ENCODE measurements at places on chromosomes 6 and 20.

DNA sequence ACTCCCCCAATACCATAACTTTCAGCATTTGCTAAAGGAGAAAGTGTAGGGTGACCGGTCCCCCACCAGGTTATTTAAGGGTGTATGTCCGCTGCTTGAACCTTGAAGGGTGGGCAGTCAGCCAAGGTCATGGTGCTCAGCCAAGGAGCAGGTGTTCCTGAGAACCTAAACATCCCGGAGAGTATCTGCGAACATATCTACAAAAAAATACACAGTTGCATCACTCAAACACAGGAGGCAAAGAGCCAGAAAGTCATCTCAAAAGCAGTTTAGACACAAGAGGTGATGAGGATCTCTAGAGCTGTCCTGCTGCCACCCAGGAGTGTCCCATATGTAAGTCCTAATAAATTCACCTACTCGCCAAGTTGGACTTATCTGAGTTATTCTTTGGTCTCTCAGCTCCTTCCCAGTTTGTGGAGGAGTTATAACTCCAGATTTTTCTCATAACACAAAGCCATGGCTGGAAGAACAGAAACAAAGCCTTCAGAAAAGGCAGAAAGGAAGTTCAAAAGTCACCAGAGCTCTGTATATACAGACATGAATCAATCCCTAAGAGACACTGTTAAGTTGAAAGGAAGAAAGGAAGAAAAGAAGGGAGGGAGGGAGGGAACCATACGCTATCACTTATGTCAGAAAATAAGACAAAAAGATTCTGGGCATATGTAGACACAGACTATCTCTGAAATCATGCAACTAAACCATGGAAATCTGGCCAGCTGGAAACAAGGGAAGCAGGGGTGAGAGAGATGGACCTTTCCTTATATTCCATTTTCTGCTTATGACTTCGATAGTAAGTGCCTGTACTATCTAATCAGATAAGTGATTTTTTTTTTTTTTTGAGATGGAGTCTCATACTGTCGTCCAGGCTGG is 11.3 kb downstream of the MBOAT1 start:
- DNase-seq, result no peak

GRCh38 chr6:25961619-25962148 is 918 bp upstream of the TRIM38 start:
- no peak for DNase-seq

- no peak for DNase-seq
These were observed 20.1 kb downstream of the HECA start for GRCh38 chr6:139154881-139155547.

- no peak for DNase-seq
These were observed 400.9 kb downstream of the TAF4 start for GRCh38 chr20:61664556-61665320.

GRCh38 chr6:26280407-26280806 is 84.6 kb upstream of the BTN3A2 start:
- DNase-seq, result no peak

GRCh38 chr6:37171970-37172812 is 2.2 kb downstream of the PIM1 start:
- peak; percentile 79 for DNase-seq

GRCh38 chr20:40880063-40880728 is 148.4 kb upstream of the TOP1 start:
- DNase-seq, result no peak

- no peak for DNase-seq
These were observed 61.3 kb upstream of the RNF24 start for GRCh38 chr20:4076671-4077070.

DNA sequence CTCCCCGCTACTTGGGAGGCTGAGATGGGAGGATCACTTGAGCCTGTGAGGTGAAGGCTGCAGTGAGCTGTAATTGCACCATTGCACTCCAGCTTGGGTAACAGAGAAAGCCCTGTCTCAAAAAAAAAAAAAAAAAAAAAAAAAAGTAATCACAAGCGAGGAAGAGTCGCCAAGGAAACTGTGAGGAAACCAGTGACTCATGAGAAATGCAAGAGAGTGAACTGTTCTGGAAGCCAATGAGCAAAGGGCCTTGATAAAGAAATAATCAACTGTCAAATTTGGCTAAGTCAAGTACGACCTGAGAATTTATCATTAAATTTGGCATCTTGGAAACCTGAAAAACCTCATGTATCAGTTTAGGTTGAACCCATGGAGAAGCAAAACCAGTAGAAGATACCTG is 16.1 kb upstream of the LAMP5 start:
- DNase-seq, result no peak

- DNase-seq, result no peak
These were observed 7.5 kb downstream of the BRD2 start for GRCh38 chr6:32975886-32976285.

DNA sequence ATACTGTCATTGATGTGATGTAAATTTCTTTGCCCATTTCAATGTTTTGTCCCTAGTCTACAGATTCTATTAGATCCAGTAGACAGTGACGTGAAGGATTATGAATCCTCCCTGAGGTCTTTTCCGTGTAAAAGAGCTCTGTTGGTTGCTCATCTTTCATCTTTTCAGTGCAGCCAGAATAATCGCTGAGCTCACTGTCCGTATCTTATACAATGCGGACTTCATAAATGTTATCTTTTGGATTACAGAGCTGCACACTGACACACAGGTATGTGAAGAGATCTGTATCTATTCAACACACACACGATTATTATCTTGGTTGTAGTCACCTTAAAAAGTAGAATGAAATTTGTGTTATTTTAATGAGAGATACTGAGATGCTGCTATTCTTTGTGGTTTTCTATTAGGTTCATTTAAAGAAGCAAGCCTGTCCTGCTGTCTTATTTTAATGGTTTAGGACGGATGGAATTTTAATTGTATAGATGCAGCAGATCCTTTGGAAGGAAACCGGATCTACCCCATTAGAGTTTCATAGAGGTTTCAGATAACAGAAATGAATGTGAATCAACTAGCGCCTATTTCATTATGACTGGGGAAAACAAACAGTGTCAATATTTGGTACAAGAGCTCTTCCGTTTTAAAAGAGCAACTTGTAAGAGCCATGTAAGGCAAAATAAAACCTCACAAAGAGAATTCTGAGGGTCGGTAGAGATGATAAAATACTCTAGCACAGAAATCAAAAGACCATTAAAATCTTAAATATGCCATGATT is 79.4 kb downstream of the BMP6 start:
- DNase-seq, result no peak

GRCh38 chr6:33080127-33081089 is 4.6 kb downstream of the HLA-DPB1 start:
- no peak for DNase-seq

- DNase-seq, result no peak
These were observed 954 bp upstream of the BLCAP start for GRCh38 chr20:37528446-37529213.

GRCh38 chr20:16846006-16846405 is 97.8 kb downstream of the OTOR start:
- no peak for DNase-seq

DNA sequence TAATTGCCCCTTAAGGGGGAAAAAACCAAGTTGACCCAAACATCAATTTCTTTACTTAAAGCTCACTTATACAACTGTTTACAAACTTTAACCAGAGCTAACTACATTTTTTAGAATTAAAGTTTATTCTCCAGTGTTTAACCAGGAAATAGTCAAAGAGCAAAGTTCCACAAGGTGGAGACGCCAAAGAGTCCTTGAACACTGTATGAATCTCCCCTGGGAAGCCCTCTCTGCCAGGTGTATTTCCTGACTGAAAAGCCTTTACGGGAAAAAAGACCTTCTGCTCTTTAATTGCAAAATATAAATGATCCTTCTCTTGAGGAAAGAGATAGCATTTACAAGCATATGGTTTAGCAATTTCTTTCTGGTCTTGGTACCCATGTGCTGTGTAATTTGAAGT is 36.2 kb downstream of the BTBD9 start:
- no peak for DNase-seq

DNA sequence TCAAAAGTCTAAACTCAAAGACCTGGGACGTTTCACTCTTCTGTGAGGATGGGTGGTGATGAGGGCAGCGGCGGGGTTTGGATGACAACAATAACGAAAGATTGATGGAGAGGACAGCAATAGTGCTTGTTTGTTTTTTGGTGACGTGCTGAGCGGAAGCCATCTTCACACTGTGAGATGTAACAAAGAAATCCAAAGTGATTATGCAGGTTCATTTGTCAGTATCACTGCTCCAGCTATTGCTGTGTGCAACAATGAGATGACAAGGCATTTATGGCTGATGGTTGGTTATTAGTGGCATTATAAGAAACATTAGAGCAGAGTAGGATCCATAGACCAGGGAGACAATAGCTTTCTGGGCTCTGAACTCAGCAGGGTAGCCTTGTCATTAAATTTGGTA is 306.7 kb downstream of the RNF144B start:
- no peak for DNase-seq

DNA sequence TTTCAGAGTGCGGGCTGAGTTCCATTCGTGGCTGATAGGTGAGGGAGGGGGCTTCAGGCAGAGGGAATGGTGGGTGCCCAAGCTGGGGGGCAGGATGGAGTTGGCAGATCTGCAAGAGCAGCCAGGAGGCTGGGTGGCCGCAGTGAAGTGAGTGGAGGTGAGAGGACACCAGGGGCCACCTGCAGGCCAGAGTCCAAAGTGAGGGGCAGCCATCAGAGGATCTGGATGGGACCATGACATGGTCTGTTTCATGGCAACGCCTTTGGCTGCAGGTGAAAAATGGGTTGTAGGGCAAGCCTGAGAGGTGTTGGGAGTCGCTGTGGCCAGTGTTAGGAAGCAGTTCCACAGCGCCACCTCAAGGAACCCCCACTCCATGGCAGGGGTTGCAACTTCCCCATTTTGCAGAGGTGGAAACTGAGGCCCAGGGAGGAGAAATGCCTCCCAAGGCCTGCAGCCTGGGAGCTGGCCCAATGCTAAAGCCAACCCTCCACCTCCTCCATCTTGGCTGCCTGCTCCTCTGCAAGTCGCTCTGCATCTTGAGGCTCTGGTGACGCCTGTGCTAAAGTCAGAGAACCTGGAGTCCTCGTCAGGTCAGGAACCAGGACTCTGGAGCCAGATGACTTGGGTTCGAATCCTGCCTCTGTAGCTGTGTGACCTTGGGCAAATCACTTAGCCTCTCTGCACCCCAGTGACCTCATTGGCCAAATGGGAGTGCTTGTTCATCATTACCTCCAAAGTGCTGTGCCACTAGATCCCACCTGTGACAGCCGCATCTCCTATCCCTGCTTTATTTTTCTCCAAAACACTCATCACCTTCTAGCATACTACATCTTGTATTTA is 153.8 kb downstream of the CEBPB start:
- DNase-seq, result no peak

- DNase-seq, result no peak
These were observed 104.4 kb downstream of the RALGAPA2 start for GRCh38 chr20:20608041-20608440.

- DNase-seq, result no peak
These were observed 40.2 kb upstream of the NEDD9 start for GRCh38 chr6:11272491-11273192.

DNA sequence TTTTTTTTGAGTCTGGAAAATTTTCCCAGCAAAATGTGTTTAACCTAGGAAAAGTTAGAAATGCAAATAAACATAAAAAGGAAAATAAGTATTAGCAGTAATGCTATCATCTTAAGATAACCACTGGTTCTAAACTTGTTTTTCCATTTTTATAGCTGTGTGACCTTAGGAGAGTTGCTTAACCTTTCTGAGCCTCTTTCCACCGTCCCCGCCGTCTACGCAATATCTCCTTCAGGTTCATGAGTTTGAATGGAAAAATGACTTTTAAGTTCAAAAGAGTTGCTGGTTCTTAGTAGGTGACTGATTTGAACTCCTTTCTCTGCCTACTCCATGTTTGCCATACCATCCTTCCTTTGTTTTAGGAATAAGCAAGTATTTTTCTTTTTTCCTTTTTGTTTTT is 44.0 kb downstream of the GMPR start:
- no peak for DNase-seq

DNA sequence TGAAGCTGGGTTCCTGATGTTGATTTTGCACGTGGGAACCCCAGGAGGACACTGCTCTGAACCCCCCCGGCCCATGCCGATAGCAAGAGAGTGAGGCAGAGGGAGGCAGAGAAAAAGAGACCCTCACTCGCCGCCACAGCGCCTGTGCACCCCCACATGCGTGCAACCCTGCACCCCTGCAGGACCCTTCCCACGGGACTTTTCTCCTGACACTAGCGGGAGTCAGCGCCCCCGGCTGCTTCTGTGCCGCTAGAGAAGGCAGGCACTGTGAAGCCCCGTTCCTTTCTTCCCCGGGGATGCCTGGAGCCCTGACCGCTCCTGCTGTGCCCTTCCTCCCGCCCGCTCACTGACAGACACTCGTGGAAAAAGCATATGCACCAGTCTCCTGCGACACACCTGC is 67.4 kb downstream of the GMPR start:
- no peak for DNase-seq

DNA sequence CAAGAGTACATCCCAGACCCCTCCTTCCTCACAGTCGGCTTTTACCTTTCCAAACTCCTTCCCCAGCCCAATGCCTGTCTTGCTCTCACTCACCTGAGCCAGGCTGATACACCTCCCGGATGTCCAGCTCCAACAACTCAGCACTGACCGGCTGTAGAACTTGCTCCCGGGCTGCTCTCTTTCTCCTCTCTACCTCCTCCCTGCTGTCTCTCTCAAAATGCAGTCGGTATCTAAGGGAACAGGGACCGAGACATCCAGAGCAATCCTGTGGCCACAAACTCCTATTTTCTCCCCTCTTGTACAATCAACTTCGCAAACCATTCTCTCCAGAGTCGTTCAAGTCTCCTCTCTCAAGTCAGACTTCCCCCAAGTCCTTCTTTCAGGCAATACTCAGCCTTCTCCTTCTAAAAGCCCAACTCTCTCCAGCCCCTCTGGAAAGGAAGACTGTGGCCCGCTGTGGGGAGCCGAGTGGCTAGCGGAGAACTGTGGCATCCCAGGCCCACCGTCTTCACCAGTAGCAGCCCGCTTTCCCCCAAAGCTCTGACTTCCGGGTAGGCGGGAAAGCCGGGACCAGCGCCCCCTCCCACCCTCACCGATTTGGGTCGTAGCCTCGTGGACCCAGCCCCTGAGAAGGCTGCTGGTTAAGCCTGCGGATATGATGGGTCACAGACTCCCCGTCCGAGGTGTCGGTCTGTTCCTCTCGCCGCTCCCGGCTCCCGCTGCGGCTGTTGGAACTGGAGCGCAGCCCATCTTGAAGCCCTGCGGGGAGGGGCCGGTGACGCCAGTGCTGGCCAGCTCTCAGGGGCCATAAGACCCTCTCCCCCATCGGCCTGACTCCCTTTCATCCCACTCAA is 1.1 kb downstream of the GNL1 start:
- DNase-seq, result no peak

DNA sequence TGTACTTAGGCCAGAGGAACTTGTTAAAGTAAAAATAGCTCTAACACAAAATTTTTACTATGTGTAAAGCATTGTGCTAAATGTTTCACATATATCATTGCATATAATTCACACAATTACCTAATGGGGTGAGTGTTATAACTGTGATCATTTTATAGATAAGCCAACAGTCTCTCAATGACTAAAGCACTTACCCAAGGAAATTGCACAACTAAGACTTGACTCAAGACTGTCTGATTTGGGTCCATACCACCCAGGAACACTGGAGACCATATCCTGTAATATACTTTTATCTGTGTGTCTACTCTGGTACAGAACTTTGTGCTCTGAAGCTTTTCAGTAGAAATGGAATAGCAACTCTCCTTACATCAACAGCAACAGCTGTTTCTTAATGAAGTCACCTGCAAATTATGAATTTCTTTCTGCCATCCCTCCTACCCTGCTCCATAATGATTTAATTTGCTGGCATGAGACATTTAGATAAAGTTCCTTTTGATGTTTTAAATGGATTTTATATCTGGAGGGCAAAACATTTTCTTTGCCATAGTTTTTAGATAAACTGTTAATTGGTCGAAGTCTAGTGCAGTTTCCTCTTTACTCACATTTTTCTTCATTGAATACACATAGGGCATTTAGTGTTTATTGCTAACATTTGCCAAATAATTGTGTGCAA is 47.5 kb downstream of the TSPYL4 start:
- no peak for DNase-seq
